Fibroblast of skin of right biceps (primary cell): ENCODE measurements at places on chromosomes 7 and 10.

DNA sequence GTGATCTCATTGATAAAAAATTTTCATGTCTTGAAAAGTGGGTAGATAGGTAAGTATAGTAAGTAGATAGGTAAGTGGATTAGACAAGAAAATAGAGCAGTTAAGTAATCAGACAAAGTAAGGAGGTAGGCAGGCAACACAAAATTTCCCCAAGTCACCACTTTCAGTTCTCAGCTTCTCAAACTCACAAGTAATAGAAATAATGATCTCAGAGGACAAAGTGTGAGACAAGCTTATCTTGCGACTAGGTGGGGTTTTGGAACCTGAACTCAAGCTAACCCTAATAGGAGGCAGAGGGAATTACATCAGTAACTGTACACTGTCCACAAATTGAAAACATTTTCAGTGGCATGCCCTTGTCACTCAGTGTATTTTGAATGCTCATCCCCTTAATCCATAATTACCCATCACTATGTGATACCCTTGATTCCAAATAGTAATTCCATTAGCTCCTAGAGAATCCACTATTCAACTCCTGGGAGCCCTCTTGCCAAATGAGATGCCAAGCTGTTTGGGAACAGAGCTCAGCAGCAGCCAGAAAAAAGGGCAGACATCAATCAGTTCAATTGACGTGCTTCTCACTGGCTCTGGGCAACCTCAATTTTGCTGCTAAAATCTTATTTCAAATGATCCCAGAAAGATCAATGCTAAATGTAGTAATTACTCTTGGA, 703.2 kb downstream of the XPNPEP1 start:
- no peak for DNase-seq

- peak; percentile 10 for DNase-seq
Observed at GRCh38 chr10:59234194-59234593, 57.8 kb downstream of the PHYHIPL start.

GRCh38 chr7:33685981-33686683, 219.2 kb upstream of the BMPER start:
- no peak for DNase-seq

GRCh38 chr10:29604291-29604825, 30.4 kb downstream of the SVIL start:
- DNase-seq: no peak

GRCh38 chr10:91944880-91945630, 21.5 kb downstream of the BTAF1 start:
- DNase-seq: peak; percentile 78

DNA sequence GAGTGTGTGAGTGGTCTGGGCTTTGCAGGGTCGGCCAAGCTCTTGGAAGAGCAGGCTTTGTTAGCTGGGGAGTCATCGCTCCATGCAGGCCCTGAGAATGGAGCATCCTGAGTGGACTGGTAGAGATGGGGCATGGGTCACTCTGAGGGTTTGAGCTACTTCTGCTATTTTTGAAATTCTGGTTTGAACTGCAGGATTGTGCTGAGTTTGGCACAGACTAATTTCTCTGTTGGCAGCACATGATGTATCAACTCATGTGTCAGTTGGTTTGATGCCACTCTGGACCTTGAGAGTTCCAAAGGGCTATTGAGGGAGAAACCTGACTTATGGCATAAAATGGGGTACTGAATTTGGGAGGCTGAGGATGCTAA, 56.3 kb downstream of the LRMDA start:
- no peak for DNase-seq

- DNase-seq: no peak
Observed at GRCh38 chr10:110171032-110171431, 36.4 kb upstream of the MXI1 start.

DNA sequence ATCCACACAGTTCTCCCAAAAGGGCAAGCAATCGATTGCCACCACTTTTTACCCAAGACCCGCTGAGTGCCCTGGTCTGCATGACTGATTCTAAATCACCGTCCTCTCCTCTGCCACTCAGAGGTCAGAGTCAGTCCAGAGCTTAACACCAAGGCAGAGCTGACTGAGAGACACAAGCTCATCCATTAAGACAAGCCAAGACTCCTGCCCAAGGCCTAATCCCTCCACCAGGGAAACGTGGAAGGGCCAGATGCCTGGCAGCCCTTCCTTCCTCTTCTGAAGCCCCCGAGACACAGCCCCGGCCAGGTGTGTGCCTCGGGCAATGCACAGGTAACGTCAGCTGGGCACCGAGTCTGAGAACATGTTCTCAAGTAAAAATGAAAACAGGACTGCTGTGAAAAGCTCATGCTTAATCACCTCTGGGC, 51.7 kb downstream of the DIP2C start:
- DNase-seq: no peak
